ENCODE measurements at places on chromosomes 16 and 17. TPM values are rescaled to one million over a fixed set of nuclear protein-coding genes. Genes with fewer than 3 reads are reported as not detected.

TTLL6 gene
- not detected for total RNA-seq

MYH3 gene
- total RNA-seq, result 6.2 TPM

GRCh38 chr17:68368387-68368786 is 77.1 kb downstream of the ARSG start:
- no peaks in the 10 kb centered on the region for H3K27me3 ChIP-seq
- H3K4me1 ChIP-seq, result no peaks in the 10 kb centered on the region
- peaks cover 11% of the 10 kb centered on the region for H3K36me3 ChIP-seq
- DNase-seq, result no peak

DNA sequence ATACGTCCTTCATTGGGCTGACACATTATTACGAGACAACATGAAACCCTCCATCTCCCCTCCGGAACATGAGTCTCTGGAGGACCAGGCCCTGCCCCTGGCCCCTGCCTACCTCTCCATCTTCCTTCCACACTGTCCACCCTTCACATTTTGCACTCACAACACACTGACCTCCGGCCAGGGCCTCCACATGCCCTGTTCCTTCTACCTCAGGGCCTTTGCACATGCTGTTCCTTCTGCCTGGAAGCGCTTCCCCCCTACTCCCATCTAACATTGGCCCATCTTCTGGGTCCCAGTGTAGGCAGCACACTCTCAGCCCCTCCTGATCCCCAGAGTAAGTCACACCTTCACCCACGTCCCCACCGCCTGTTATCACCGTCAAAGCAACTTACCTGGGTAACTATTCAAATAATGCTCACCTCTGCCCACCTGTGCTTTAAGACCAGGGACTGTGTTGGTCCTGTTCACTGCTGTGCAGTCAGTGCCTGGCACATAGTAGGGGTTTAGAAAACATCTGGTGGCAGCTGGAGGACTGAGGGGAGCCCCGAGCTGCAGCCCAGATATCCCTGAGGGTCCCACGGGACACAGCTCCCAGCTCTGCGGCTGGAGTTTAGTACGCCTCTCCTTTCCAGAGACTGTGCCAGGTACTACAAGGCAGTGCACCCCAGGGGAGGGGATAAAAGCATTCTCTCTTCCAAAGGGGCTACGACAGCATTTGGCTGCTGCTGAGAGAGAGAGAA is 27.2 kb downstream of the RPH3AL start:
- H3K4me3 ChIP-seq, result no peak overlapping the region
- H3K4me1 ChIP-seq, result peaks cover 4% of the 10 kb centered on the region
- no peaks in the 10 kb centered on the region for H3K36me3 ChIP-seq
- no peak overlapping the region for H3K27ac ChIP-seq
- H3K27me3 ChIP-seq, result no peaks in the 10 kb centered on the region
- no peak for DNase-seq

- H3K27me3 ChIP-seq, result no peaks in the 10 kb centered on the region
- H3K4me3 ChIP-seq, result no peak overlapping the region
- no peaks in the 10 kb centered on the region for H3K36me3 ChIP-seq
- H3K27ac ChIP-seq, result no peak overlapping the region
Measured at GRCh38 chr16:54431997-54432896, 145.7 kb upstream of the IRX3 start.

DNA sequence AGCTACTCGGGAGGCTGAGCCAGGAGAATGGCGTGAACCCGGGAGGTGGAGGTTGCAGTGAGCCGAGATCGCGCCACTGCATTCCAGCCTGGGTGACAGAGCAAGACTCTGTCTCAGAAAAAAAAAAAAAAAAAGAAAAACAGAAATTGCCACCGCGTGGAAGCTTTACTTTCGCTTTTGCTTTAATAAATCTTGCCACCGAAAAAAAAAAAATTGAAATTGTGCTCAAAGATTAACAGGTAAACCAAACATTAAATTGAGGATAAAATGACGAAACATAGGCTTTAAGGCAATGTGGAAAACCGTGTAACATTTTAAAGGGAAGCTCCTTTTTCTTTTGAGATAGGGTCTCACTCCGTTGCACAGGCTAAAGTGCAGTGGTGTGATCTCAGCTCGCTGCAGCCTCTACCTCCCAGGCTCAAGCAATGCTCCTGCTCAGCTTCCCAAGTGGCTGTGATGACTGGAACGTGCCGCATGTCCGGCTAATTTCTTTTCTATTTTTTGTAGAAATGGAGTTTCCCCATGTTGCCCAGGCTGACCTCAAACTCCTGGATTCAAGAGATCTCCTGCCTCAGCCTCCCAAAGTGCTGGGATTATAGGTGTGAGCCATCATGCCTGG is 40.1 kb downstream of the ZNF276 start:
- H3K4me1 ChIP-seq, result peaks cover 56% of the 10 kb centered on the region
- H3K36me3 ChIP-seq, result peaks cover 28% of the 10 kb centered on the region
- no peaks in the 10 kb centered on the region for H3K27me3 ChIP-seq
- peak overlapping the region; percentile 48 for H3K4me3 ChIP-seq

GRCh38 chr17:46194393-46195216 is 1.4 kb upstream of the KANSL1 start:
- peak overlapping the region; percentile 98 for H3K4me3 ChIP-seq
- H3K27me3 ChIP-seq, result no peaks in the 10 kb centered on the region
- DNase-seq, result peak; percentile 26
- peaks cover 15% of the 10 kb centered on the region for H3K4me1 ChIP-seq

DNA sequence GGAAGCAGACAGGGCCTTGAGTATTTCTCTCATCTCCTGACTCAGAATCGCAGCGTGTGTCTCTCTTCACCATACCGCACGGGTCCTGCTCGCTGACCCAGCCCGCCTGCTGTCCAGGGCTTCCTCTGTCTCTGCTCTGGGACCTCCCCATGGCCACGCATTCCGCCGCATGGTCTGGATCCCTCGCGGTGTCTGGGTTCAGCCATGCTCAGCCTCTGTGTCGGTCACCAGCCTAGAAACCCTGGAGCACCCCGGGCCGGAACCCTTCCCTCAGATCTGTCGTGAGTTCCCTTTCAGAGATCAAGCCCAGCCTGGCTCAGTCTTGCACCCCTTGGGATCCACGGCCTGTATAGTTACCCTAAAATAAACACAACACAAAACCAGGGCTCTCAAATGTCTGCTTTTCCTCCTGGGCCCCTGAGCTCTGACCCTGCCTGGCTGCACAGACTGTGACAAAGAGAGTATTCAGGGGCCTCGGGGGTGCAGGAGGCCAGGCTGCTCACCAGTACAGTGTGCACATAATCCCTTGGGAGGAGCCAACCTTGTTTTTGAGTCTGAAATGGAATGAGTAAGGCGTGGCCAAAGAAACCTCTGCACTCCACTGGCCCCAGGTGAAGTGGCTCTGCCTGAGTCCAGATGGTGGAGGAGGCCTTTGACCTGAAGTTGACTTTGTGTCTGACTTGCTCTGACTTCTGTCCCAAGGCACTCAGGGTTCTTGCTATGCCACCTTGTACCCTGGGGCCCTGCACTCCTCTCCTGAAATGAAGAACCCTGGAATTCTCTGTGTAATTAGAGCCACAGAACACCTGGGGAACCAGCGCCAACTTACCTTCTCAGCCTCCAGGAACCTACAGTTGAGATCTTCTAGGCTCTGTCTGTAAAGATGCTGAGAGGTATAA is 5.8 kb upstream of the SPIRE2 start:
- DNase-seq, result no peak
- H3K36me3 ChIP-seq, result no peaks in the 10 kb centered on the region
- H3K4me1 ChIP-seq, result peaks cover 22% of the 10 kb centered on the region

- H3K4me3 ChIP-seq, result no peak overlapping the region
- peaks cover 5% of the 10 kb centered on the region for H3K27me3 ChIP-seq
- H3K27ac ChIP-seq, result no peak overlapping the region
- H3K36me3 ChIP-seq, result no peaks in the 10 kb centered on the region
- no peak for DNase-seq
- H3K4me1 ChIP-seq, result no peaks in the 10 kb centered on the region
Measured at GRCh38 chr17:21843318-21843865, 151.1 kb downstream of the KCNJ18 start.

GRCh38 chr17:54353789-54354525 is 531.2 kb downstream of the KIF2B start:
- no peak overlapping the region for H3K4me3 ChIP-seq
- no peaks in the 10 kb centered on the region for H3K36me3 ChIP-seq
- no peaks in the 10 kb centered on the region for H3K27me3 ChIP-seq

Data from natural killer cell (primary cell).